ENCODE measurements at places on chromosomes 2 and 18.

- DNase-seq = no peak
Observed at GRCh38 chr2:229343661-229344060, 72.6 kb upstream of the PID1 start.

- DNase-seq = no peak
Observed at GRCh38 chr2:100612388-100613000, 49.7 kb downstream of the PDCL3 start.

DNA sequence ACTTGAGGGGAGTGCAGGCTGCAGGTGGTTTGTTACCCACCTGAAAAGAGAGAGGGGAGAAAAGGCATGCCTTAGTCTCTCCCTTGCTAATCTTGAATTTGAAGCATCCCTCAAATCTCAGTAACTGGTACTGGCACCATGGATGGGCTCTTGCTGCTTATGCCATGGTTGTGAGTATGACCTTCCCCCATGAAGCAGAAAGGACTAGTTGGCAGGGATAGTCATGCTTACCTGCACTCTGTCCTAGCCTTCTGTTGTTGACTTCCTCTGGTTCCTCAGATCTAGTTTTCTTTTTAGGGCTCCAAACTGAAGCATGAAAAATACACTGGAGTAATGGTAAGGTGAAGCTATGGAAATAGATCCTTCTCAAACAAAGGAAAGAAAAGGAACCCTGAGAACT lies 191.2 kb downstream of the SPAG16 start:
- DNase-seq = no peak

DNA sequence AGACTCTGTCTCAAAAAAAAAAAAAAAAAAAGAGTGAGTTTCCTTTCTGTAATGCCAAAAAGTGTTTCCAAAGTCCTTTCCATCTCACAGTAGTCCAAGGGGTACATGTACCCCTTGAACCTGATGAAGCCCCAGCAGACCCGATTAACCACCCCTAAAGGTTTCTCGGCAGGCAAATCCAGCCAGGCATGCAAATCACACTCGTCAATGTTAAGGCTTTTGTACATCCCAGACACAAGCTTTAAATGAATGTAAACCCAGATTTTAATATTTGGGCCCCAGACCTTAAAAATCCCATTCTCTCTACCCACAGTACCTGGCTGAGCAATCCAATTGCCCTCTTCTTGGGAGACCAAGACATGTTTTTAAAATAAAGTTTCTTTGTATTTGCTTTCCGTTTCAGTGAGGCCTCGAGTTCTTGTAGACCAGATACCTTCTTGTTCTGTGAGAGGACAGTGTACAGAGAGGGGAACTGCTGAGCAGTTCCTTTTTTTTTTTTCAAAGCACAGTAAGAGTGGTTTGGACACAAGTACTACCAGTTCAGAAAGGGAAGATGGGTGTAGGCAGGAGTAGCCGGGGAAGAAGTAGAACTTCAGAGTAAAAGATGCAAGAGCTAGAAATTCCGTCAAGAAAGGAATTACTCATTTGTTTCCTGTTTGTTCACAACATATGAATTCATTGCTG lies at the start of gene NLRC4:
TSS of gene NLRC4 (minus strand) at position 465 of the 684 bp plus-strand sequence. CDS start 8,111 bp downstream, outside the sequence.
- peak; percentile 79 for DNase-seq

DNA sequence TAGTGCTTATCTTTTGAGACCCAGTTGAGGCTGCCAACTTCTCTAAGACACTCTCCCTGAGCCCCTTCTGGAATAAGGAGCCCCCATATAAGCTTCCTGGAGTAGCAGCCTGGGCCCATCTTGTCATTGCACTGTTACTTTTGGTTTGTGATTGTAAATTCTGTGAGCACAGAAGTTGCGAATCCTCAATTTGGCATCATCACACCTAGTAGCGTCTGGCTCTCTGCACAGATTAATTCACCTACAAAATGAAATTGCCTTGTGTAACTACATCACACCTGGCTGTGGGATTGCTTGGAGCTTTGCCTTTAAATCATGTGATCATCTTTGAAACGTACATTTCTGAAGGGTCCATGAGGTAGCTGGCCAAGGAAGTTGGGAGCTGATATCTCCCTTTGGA lies 193.2 kb upstream of the BCL2L11 start:
- DNase-seq = no peak

GRCh38 chr18:45839414-45840395 lies 14.2 kb downstream of the SIGLEC15 start:
- DNase-seq = peak; percentile 80

- DNase-seq = no peak
Observed at GRCh38 chr2:151354807-151355206, 2.6 kb upstream of the TNFAIP6 start.

- no peak for DNase-seq
Observed at GRCh38 chr2:30321466-30321865, 90.1 kb downstream of the LBH start.

- DNase-seq = peak; percentile 18
Observed at GRCh38 chr2:181354626-181355025, 102.6 kb upstream of the ITGA4 start.

DNA sequence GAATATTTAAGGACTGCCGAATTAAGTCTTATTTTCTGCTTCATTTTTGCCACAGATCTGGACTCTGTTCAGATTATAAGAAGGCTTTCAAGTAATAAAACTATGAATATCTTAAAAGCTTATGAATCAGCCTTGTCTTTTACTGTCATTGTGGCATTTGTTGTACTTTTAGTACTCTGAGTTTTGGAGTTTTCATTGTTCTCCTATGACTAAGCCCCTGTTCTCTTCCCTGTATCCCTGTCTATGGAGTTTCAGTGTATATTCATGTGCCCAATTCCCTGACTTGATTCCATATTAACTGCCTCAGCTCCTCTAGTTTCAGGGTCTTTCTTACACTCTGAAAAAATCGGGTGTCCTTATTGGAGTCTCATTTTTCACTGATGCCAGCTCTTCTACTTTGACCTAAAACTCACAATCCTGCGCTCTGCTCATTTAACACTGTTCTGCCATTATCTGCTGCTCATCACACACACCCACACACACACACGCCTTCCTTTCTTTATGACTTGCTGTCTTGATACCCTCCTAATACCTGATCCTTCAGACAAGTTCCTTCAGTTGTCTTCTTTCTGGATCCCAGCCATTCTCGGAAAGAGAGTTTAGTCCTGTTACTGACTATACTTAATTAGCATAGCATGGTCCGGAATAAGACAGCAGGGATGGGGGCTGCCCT lies 511.8 kb downstream of the CPS1 start:
- DNase-seq = no peak

Data from HL-60 (cell line).